ENCODE measurements at places on chromosomes 5 and 9.
A peak's percentile ranks its signal among the peaks of the same experiment; 100 is the strongest.

- DNase-seq, result peak; percentile 22
Observed at GRCh38 chr5:137415231-137415681, 83.9 kb downstream of the SPOCK1 start.

- no peak for DNase-seq
Observed at GRCh38 chr5:160960592-160960991, 108.6 kb upstream of the ATP10B start.

DNA sequence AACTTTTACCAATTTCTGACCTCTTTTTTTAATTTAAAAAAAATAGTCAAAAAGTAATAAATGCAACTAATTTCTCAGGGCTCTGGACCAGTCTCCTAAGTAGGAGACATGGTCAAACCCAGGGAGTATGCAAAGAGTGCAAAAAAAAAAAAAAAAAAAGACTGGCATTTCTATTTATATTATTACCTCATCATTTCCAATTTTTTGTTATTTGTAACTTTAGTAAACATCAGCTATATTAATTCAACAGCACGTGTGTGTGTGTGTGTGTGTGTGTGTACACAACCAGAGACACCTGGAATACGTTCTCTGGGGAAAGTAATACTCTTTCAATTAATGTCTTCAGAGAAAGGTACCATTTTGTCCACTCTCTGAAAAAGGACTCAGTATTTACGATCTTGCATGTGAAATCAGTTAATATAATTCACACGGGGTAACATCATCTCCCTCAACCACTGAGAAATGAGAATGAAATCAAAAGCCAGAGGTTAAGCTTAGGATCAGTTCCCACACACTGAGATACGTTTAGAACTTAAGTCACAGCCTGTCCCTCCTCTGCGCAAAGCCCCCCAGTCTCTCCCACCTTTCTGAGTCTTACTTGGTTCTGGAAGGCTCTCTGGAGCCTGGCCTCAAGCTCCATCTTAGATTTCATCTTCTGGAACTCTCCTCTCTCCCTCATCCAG lies 21.9 kb downstream of the ZNF608 start:
- DNase-seq, result no peak

DNA sequence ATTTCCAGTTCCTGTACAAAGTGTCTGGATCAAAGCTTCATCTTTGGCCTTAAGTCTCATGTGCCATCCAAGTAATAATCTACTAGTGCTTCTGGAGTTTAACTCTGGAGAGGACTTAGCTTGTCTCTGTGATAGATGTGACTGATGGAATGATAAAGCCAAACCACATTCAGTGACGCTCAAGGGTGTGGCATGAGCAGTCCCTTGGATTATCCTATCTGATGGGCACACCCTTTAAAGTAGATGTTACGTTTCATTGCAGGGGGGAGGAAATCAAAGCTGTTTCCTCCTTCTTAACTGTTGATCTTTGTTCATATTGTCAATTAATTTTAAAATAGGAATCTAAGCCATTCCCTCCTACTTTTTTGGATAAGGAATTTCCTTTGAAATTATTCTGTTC lies 8.5 kb upstream of the EGFLAM start:
- DNase-seq, result no peak

DNA sequence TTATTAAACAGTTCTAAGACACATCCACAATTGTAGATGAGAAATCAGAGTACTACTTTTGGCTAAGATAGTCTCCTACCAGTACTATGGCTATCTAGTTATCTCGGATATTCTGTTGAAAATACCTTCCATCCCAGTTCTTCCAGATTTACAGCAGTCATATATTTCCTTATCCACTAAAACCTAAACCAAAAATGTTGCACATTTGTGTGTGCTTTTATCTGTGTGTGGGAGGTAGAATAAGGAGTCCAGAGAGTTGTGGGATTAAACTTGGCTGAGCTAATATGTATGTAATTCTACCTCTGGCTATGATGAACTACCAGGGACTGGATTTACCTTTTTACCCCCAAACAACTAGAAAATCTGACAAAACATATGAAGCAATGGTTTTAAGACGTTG lies 17.5 kb upstream of the NDUFB6 start:
- no peak for DNase-seq

DNA sequence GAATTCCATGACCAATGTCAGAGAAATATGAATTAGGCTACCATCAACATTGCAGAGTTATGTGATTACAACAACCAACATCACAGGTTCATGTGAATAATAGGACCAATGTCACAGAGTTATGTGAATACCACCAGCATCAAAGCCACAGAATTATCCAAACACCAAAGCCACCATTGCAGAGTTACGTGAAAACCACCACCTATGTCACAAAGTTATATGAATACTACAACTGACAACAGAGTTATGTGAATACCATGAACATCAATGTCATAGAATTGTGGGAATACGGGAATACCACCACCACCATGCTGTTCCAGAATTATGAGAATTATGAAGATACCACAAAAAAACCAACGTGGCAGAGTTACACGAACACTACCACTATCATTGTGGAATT lies 64.8 kb downstream of the SHC3 start:
- peak; percentile 94 for DNase-seq
